ENCODE measurements at places on chromosomes 6 and 20. TPM values are rescaled to one million over a fixed set of nuclear protein-coding genes. Genes with fewer than 3 reads are reported as not detected.

DNA sequence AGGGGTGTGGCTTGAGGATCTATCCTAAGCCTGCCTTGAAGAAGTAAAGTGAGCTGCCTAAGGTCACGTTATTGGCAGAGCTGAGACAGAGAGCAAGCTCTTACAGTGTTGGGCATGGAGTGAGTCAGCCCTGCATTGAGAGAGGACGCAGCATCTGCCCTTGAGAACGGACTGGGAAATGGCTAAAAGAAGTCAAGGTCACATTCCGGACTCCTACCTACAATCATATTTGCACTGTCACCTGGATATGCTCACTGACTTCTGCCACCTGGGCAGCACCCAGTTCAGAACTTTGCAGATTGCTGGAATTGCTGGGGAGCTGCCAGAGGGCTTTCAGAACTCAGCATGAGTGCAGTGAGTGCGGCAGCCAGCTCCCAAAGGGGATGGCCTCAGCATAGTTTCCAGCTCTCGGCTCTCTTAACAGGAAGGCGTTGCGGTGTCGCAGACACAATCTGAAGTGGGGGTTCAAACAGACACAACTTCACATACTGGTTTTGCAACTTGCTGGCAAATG lies 199.3 kb upstream of the SGK1 start:
- DNase-seq: peak; percentile 32

DNA sequence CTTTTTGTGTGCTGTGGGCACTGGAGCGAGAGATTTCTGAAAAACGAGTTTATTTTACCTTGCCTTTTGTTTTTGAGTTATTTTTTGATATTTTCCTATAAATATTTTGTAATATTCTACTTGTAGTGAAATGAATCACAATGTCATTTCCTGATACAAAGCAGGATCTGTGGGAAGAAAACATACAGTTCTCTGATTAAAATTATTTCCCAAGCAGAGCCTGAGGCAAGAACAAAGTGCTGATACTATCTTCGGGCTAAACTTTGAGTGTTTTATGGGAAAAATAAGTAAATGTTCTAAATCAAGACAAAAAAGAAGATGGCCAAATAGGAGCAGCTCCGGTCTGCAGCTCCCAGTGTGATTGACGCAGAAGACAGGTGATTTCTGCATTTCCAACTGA lies 33.7 kb upstream of the ELOVL5 start:
- no peak for DNase-seq

DNA sequence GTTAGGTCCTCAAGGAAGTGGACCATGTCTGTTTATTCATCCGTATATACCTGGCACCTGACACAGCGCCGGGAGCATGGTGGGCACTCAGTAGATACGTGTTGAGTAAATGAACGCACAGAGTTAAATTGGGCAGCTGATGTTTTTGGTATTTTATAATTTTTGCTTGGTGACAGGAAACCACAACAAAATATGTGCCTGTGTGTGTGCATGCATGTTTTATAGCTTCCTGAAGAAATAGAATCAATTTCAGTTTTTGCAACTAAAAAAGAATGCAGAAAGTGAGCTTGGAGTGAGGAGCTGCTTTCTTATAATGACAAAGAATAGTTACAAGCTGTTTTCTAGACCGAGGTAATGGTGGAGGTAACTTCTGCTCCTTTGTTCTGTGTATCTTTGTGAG lies 91.4 kb downstream of the PLCB4 start:
- DNase-seq: no peak

DNA sequence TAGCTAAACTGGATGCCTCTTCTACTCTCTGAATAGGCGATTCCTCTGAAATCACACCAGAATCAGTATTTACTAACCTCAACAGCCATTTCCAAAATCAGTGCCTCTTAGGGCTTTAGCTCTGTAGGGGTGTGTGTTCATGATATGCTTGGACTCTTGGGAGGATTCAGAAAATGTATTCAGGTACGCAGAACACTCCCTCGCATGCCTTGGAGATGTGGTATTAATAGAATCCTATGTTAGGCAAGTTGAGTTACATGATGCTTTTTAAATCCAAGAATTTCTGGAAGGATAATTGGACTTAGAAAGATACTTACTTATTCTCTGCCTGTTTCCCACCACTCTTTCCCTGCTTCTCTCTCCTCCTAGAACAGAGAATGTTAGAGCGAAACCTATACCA lies 31.8 kb upstream of the PBOV1 start:
- DNase-seq: no peak

DNA sequence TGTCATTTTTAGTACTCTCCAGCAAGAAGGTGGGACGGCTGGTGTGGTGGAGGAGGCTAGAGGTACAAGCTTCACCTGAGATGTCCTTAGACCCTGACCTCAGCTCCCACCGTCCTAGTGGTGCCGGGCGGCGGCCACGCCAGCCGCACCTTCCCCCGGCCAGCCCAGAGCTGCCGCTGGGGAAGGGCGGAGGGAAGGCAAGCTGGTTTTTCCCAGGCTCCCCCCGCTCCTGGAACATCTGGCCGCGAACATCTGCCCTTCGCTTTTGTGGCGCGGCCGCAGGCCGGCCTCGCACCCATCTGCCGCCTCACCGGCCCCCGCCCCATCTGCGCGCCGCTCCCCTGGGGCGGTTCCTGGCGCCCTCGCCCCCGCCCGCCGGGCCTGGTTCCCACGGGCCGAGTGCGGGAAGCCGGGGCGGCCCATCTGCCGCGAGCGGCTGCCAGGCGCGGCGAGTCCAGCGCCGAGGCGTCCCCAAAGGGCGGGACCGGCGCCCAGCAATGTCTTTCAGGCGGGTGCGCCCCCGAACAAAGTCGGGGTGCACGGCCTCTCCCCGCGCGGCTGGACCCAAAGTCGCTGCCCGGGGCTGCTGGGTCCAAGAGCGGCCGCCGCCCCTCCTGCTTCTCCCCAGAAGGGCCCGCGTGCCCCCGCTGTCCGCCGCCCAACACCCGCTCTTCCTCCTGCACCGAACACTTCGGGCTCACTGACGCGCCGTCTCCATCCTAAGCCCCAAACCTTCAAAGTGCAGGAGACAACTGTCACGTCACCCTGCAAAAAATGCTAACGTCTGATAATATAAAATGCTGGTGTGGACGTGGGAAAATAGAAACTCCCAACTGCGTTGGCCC lies 17.3 kb upstream of the ID1 start:
- no peak for DNase-seq

- DNase-seq: no peak
These were observed 6.7 kb downstream of the AFDN start for GRCh38 chr6:167833396-167833763.

GRCh38 chr20:430091-430999 lies 22.2 kb downstream of the RBCK1 start:
- DNase-seq: no peak

GRCh38 chr6:56491606-56492328 lies 150.9 kb downstream of the DST start:
- DNase-seq: peak; percentile 28

- no peak for DNase-seq
These were observed 196.2 kb downstream of the BTBD9 start for GRCh38 chr6:38443352-38444144.

Gene PTCHD4
- total RNA-seq: 2.2 TPM

All from omental fat pad (tissue), 4 donors.